ENCODE measurements at places on chromosomes 6 and 20.

DNA sequence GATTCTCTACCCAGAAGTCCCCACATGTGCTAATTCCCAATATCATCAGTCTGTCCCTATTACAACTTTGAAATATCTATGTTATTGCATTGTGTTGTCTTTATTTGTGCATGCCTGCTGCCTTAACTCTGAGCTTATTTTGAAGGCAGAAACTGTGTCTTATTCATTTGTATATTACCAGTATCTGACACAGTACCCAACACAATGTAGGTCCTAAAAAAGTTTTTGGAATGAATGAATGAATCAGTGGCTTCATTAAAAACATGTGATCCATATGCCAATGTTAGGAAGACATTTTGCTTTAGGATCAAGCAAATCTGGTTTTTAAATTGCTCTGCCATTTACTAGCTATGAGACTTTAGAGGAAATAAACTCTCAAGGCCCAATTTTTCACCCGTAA is 420.4 kb downstream of the CBLN4 start:
- DNase-seq, result no peak

DNA sequence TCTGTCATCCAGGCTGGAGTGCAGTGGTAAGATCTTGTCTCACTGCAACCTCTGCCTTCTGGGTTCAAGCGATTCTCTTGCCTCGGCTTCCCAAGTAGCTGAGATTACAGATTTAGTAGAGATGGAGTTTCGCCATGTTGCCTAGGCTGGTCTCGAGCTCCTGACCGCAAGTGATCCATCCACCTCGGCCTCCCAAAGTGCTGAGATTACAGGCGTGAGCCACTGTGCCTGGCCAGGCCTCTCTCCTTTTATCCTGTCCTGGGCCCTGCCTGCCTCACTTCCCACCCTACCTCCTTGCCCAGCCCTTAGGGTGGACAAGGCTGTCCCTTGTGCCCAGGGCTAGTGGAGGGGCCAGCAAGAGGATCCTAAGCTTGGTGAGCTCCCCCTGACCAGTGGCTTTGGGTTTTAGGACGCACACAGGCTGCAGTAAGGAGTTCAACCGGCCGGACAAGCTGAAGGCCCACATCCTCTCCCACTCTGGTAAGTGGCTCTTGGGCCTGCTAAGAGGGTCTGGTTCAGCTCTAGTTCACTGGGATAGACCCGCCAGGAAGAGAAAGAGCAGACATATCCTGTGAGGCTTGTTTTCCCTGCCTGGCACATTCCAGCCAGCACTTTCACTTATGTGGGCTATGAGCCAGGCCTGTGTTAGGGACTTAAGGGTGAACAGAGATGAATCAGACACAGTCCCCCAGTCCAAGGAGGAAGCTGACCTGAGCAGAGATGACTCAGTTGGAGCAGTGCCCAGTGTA is 21.9 kb upstream of the CHMP4B start:
- DNase-seq, result no peak

- DNase-seq, result no peak
Measured at GRCh38 chr6:149961728-149962425, 1.9 kb upstream of the ULBP1 start.

DNA sequence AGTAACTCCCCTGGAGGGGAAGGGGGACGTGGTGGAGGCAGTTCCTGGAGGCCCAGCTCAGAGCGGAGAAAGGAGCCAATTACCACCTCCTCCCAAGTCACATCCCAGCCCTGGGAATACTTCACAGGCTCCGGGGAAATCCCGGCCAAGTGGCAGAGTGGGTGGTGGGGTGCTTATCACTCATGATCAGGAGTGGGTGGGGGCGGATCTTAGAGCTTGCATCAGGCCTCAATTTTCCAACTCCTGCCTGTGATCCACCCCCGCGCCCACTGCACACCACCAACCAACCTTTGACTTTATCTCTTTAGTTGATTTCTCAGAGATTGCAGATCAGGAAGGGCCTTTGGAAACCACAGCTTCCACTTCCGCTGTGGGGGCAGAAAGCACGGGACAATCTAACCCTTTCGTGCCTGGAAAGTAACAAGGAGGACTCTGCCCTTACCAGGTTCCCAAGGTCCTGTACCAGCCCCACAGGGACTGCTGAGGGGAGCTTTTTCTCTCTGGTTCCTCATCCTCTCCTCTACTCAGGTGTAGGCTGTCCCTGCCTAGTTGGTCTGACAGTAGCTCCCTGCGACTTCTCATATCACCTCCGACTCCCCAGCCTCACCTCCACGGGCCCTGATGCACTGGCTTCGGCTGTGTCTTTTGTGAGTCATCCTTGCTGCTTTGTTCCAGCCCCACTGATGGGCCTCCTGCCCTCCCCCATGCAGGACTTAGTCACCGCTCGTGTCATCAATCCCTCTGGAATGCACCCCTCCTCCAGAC is 24.9 kb upstream of the IER3 start:
- DNase-seq, result peak; percentile 89

DNA sequence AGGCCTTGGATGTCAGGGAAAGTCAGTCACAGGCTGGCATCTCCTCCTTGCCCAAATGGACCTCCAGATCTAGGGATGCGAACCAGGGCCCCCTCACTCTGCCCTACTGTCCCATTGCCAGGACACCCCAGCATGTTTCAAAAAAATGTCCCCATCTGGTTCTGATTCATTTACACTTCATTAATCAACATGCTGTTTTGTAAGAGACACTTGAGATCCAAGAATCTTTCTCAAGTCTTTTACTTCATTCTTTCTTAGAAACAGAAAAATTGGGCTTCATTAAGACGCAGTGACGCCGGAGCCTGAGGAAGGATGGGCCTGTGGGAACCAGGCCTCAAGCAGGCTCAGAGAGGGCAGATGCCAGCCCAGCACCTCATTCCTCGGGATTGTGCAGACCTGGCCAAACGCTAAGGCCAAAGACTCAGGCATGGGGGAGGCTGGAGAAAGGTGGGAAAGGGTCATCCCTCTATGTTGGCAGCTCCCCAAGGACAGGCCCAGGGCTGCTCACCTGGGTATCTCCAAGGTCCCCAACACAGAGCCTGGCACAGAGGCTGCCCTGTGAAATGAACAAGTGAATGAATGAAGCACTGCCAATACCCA is 3.8 kb downstream of the RSPO4 start:
- no peak for DNase-seq

DNA sequence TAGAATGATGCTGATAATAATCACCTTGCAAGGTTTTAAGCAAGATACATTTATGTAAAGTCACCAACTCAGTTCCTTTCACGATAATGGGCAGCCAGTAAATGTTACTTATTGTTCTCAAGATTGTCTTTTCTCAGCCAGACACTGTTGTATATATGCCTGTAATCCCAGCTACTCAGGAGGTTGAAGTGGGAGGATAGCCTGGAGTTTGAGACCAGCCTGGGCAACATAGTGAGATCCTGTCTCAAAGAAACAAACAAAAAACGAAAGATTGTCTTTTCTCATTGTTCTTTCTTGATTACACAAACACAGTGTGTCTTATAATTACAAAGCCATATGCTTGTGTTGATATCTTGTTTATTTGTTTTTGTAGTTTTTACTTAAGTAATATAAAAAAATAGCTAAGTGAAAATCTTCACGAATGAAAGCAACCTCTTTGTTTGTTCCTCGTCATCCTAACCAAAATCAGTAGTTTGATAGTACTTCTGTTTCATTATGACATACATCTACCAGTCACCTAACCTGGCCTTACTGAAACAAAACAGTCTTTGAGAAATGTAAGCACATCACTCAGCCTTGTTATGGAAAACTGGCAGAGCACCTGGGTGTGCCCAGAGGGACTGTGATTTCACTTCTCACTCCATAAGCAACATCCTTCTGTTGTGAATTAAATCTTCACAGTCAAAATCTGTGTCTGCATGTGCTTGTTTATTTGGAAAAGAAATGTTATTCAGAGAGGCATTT is 436.2 kb upstream of the SOX4 start:
- no peak for DNase-seq

GRCh38 chr6:105836379-105836778 is 249.8 kb upstream of the PRDM1 start:
- DNase-seq, result no peak

DNA sequence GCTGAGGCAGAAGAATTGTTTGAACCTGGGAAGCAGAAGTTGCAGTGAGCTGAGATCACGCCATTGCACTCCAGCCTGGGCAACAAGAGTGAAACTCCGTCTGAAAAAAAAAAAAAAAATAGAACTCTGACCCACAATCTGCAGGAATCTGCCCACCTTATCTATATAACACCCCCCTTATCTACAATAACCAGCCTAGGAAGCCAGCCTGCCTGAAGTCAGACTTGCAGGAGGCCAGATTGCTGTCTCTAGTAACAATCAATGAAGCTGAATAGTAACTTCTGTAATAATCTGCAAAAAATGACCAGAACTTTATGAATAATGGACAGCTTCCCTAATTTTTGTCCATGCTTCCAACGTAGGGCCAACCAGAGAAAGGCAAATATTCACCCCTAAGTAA is 352.5 kb downstream of the CD83 start:
- no peak for DNase-seq

DNA sequence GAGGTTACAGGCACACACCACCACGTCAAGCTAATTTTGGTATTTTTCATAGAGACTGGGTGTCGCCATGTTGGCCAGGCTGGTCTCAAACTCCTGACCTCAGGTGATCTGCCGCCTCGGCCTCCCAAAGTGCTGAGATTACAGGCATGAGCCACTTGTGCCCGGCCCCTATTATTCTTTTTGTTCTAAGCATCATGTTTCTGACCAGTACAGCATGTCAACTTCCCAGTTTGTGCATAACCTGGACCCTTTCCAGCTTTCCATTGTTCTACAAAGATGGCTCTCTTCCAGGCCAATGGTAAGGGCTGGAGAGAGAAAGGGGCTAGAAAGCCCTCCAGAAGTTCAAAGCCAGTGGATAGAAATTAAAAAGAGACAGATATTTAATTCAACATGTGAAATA is 91.3 kb upstream of the TNFAIP3 start:
- no peak for DNase-seq
